ENCODE measurements at places on chromosomes 7 and 10.

DNA sequence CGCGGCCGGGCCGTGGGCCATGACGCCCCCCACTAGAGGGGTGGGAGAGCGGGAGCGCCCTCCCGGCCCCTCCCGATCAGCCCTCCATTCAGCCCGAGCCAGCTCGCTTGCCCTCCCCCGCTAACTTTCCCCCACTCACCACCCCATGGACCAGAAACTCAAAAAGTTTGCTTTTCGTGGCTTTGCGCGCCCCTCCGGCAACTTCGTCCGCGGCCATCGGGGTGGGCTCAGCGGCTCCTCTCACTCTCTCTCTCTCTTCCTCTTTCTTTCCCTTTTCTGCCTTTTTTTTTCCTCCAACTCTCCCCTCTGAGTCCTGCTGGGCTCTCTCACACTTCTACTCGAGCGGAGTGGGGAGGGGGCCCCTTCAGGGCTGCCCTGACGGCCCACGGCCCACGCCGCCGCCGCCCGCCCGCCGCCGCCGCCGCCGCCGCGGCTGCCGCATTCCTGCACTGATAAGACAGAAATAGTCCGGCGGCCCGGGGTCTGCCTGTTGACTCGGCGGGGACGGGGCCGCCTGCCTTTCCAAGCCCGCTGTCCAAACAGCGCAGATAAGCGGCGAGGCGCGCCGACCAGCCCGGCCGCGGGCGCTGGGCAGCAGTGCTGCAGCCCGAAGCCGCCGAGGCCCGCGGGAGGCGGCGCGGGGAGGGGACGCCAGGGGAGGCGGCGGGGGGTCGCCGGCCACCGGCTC lies at the start of gene SMARCD3:
Gene SMARCD3 (minus strand): TSS at position 349 of the 688 bp plus-strand sequence. CDS start 132 bp downstream, at position 217.
- peak; percentile 62 for DNase-seq

- no peak for DNase-seq
These were observed 71.5 kb upstream of the ANLN start for GRCh38 chr7:36318116-36318515.

DNA sequence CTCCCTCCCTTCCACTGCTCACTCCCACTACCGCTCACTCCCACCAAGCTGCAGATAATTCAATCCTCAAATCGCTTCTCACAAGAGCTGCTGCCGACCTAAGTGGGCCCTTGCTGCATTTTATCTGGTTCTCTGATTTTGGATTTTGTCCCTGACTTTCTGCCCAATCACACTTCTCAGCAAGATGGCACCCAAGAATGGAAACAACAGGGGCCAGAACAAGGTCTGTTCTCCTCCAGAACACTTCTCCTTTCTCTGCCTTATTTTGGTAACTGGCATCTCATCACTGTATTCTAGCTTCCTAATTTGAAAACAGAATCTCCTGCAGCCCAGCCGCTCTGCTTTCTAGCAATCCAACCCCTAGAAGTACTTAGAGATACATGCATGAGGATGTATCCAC lies 172.8 kb downstream of the GRID1 start:
- no peak for DNase-seq

DNA sequence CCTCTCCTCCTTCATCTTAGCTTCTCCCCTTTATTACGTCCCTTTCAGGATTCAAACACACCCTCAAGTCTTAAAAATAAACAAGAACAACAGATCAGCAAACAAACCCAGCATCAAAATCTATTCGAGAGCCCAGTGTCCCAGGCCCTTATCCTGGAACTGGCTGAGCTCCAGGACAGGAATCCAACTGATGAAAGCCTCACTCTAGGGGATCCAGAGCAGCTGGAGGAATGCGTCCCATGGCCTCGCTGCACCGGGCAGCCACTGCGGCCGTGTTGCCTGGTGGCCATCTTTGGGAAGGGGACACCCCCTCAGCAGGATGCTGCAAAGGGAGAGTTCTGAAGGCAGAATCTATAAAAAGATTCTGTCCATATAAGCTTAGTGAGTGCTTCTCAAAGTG lies 156.5 kb upstream of the BMPER start:
- DNase-seq = no peak

GRCh38 chr10:76769161-76769560 lies 868.4 kb downstream of the KCNMA1 start:
- no peak for DNase-seq

DNA sequence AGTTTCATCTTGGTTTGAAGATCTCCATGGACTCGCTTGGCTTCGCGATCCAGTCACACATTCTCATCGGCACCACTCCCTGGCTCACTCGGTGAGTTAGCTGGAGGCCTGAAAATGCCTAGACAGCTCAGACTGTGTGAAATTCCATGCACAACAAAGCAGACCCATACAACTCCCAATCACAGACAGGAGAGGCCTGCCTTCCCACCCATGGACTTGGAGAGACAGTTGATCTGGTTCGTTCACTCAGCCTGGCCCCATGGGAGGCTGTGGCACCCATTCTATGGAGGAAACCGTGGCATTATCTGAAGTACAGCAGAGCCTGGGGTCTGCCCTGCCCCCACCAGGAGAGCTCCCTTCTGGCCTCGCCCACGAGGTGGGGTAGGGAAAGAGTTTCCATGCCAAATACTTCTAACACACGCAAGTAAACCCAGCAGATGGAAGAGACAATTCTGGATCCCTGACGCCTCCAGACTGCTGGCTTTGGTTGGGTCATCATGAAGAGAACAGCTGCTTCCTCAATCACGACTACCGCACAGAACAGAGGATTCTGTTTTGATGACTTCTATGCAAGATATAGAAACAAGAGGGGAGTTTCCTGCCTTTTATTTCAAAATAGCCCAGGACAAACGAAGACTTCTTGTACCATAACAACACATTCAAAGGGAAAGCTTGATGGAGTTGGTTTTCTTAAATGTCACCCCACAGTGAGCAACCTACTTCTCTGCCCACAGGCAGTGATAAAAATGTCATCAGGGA lies 15.9 kb downstream of the FAM53B start:
- no peak for DNase-seq

- no peak for DNase-seq
These were observed 22.9 kb downstream of the PON3 start for GRCh38 chr7:95373323-95373722.

- DNase-seq = no peak
These were observed 50.5 kb upstream of the TRIM8 start for GRCh38 chr10:102593804-102594079.

- no peak for DNase-seq
These were observed 25.4 kb downstream of the GBX1 start for GRCh38 chr7:151141855-151142685.

GRCh38 chr10:73838827-73839226 lies 27.4 kb upstream of the NDST2 start:
- DNase-seq = no peak

GRCh38 chr10:126732868-126733267 lies 62.4 kb upstream of the C10orf90 start:
- DNase-seq = no peak

- no peak for DNase-seq
These were observed 39.3 kb downstream of the CALD1 start for GRCh38 chr7:134818613-134819345.

- no peak for DNase-seq
These were observed 898.6 kb downstream of the KCNMA1 start for GRCh38 chr10:76738991-76739390.

- DNase-seq = peak; percentile 73
These were observed 4.9 kb upstream of the HERPUD2 start for GRCh38 chr7:35699796-35700305.

DNA sequence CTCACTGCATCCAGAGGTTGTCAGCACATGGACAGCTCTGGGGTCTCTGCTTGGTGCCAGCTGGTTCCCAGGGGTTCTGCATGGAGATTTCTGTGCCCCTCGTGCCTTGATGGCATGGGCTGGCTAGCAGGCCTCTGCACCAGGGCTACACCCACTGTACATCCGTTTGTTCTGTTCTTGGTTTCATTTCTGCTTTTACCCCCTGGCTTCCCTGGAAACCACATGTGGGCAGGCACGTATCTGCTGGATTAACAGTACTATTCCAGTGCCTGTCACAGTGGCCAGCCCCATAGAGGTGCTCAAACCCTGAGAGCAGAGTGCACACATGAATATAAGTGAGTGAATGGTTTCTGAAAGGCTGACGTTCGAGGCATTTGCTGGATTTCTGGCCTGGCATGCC lies 207.2 kb upstream of the GPR26 start:
- DNase-seq = no peak

GRCh38 chr7:93579431-93579830 lies 4.9 kb upstream of the CALCR start:
- DNase-seq = no peak
